NCI-H1105 treated with DMSO at 0.1 percent for 48 hours (cell line): ENCODE measurements at places on chromosomes 5 and 9.
A peak's percentile ranks its signal among the peaks of the same experiment; 100 is the strongest.

GRCh38 chr9:37617161-37617560, 24.8 kb upstream of the TOMM5 start:
- no peak for DNase-seq

- peak; percentile 64 for DNase-seq
These were observed 6.6 kb downstream of the MYMK start for GRCh38 chr9:133518200-133518599.

DNA sequence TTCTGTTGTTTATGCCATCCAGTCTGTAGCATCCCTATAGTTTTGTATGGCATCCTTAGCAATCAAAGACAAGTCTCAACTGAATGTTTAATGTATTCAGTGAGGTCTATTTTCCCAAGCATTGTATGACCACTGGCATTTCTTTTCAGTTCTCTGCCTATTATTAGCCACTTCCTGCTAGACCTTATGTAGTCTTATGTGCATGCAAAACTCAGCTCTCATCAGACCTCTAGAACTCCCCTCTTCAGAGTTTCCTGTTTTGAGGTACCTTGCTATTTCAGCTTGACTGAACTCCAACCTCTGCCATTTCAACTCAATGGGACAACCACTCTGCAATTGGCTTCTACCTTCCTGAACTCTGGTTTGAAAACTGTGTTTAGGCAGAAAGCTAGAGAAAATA, 113.2 kb downstream of the SLC25A46 start:
- no peak for DNase-seq

DNA sequence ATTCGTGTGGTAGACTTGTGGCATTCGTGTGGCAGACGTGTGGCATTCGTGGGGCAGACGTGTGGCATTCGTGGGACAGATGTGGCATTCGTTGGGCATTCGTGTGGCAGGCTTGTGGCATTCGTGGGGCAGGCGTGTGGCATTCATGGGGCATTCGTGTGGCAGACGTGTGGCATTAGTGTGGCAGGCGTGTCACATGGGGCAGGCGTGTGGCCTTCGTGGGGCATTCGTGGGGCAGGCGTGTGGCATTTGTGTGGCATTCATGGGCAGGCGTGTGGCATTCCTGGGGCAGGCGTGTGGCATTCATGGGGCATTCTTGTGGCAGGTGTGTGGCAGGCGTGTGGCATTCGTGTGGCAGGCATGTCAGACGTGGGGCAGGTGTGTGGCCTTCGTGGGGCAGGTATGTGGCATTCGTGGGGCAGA, 106.0 kb downstream of the EHMT1 start:
- no peak for DNase-seq

GRCh38 chr5:151434570-151435237, 12.7 kb upstream of the SLC36A1 start:
- DNase-seq = no peak

DNA sequence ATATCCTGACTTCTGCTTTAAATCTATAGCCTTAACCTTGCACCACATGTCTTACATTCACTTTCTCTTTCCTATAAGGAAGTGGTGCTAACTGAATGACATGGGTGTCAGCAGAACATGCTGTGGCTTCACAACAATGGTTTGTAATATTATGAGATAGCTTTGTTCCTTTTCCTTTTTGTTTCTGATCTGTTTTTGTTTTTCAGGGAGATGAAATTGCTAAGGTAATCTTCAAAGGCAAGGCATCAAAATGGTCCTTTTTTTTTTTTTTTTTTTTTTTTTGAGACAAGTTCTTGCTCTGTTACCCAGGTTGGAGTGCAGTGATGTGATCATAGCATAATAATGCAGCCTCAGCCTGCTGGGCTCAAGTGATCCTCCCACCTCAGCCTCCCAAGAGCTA, 53.6 kb upstream of the RANBP6 start:
- DNase-seq = no peak

DNA sequence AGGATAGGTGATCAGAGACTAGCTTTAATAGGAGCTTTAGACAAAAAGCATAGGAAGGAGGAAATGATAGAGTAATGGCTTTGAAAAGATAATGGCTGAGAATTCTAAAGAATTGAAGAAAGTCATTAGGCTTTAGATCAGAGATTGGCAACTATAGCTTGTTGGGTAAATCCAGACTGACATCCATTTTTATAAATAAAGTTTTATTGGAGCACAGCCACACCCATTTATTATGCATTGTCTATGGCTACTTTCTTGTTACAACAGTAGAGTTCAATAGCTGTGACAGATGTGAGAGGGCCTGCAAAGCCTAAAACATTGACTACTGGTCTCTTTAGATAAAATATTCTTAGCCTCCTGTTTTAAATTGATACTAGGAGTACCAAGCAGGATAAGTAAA, 40.7 kb upstream of the FYB1 start:
- no peak for DNase-seq

DNA sequence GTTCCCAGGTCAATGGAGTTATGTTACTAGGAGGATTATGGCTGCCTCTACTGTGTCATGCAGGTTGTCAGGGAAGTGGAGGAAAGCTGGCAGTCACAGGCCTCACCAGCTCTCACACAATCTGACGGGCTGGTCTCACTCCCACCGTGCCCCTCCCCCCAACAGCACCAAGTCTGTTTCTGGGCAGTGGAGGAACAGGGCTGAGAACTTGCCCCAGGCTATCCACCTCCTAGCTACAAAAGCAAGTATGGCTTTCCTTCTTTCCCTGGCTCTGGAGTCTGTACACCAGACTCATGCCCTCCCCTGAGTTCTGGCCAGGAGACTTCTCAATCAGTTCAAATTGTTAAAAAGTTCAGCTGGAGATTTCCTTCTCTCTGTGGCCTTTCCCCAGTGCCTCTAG, 25.7 kb upstream of the RIOK2 start:
- DNase-seq = no peak

DNA sequence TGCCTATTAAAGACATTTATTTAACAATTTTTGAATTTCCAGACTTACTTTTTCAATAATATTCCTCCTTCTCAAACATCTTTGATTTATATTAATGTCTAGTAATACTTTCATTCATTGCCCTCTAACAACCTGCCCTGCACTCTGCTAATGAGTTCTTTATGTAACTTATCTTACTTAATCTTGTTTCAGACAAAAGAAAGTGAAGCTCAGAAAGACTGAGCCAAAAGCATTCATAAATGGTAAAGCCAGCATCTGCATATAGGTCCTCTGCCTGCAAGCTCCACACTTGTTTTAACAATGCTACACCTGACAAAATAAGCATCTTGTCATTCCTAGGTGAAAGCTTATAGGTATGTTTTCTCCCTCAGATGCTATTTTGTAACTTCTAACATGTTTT, 2.4 kb upstream of the TNPO1 start:
- no peak for DNase-seq

- no peak for DNase-seq
These were observed 23.9 kb downstream of the ADAMTS2 start for GRCh38 chr5:179321206-179321987.

GRCh38 chr9:130668659-130669058, 4.3 kb downstream of the PRDM12 start:
- no peak for DNase-seq

DNA sequence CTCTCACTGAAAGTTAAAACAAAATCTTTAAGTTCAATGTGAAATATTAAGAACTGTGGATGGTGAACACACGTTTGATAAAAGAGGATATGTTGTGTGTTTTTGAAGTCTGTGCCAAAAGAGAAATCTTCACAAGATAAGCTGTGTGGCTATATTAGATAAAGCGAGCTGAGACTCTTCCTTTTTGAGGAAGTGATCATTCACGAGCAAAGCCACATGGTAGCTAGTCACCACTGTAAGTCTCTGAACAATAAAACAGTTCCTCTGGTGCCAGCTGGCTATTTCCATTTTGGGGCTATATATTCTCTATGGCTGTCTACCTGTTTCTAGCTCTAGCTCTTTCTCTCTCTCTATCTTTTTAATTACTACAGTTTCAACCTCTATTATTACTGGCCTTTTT, 1849.2 kb upstream of the C9orf72 start:
- no peak for DNase-seq

DNA sequence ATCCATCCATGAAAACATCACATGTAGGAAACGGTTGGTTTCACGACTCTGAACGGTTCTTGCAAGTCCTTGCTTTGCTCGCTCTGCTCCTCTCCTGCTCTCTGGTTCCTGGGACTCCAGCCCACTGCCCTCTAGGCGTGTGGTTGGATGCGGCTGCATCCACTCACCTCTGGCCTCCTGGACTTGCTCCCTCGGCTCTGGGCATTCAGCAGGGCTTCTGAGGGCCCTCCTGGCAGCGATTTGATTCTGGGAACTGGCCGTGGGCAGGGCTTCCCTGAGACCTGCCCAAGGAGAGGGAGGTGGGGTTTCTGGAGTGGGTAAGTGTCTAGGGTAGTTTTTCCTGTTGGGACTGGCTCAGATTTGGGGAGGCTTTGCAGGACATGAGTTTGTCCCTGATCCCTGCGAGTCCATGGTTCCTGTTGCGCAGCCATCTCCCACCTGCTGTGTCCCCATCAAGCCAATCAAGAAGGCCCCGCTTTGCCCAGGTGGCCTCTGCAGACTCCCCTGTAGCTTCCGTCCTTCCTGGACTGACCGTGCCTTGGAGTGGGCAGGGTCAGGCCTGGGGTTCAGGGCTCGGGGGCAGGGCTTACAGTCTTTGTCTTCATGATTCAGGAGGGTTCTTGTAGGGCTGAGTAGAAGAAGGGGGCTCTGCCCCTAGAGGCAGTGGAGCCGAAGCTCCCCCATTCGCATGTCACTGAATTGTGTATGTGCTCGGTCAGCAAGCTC, 192.3 kb downstream of the CACNA1B start:
- DNase-seq = no peak

DNA sequence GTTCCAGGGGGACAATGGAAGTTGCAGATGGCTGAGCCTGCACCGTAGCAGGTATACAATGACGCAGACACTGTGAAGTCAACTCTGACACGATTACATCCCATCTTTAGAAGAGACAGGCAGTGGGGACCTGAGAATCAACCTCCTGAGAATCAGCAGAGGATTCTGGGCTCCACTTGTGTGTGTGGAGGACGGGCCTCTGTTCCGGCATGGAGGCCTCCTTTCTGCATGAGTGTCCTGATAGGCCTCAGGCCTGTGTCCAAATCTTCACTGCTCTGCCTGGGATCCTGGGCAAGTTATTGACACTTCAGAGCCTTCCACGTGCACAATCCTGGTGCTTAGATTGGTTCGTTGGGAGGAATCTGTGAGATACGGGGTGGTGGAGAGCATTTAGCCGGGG, 151.2 kb upstream of the COL5A1 start:
- DNase-seq = no peak

DNA sequence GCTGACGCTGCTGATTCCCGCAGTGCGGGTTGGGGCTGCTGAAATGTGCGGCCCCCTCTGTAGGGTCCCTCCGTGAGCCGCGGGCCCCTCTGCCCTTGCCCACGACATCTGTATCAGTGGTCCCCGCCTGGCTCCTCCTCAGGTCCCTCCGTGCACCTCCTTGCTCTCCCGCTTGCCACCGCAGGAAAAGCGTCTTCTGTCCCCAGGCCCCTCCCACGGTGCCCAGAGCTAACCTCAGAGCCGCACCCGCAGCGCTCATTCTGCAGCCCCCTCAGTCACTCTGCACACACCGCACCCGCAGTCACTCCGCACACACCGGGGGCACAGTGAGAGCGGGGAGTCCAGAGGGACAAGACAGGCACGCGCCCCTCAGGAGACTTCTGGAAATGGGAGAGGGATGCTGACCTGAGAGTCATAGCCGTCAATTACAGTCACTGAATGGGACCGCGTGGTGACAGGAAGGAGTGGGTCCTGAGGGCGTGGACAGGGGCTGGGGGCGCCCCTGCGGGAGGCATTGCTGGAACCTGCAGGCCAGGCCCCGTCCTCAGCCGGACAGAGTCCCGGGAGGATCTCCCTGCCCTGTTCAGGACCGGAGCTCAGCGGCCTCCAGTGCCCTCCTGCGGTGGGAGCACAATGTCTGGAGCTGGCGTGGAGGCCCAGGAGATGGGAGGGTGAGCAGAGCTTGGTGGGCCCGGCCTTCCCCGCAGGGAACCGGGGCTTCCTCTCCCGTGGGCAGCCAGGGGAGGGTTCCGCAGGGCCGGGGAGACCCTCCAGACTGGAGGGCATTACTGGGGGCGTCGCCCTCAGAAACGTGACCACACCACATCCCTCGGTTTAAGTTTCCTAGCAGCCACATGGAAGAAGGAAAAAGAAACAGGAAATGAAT, 66.1 kb upstream of the CTSL start:
- no peak for DNase-seq

GRCh38 chr5:76715486-76715735, 515 bp upstream of the F2R start:
- no peak for DNase-seq

GRCh38 chr5:153601377-153601776, 110.9 kb downstream of the GRIA1 start:
- no peak for DNase-seq

GRCh38 chr5:39355324-39355723, 9.0 kb downstream of the C9 start:
- DNase-seq = no peak

GRCh38 chr5:148843510-148844318, 17.3 kb downstream of the ADRB2 start:
- DNase-seq = no peak

DNA sequence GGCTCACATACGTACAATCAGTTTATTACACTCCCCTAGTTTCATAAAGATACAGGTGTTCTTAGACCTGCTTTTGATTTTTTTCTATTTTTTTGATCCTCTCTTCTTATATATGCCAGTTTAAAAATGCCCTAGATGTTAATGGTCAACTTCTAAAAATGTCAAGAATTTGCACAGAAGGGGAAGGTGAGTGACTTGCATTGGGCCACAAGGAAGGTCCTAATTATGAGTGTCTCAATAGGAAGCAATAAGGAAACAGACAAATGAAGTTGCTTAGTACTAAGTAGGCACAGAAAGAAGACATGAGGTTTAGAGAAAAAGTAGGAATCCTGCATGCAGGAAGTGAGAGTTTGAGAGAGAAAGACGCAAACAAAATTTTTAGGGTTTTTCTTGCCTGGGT, 3.2 kb upstream of the CCDC171 start:
- no peak for DNase-seq

DNA sequence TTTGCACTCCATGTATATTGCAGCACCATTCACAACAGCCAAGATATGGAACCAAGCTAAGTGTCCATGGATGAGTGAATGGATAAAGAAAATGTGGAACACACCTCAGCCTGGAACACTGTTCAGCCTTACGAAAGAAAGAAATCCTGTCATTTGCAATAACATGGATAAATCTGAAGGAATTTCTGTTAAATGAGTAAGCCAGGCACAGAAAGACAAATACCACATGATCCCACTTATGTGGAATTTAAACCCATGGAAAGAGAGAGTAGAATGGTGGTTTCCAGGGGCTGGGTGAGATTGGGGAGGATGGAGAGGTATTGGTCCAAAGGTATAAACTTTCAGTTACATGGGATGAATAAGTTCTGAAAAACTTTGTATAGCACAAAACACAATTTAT, 228.9 kb upstream of the CD180 start:
- DNase-seq = no peak

DNA sequence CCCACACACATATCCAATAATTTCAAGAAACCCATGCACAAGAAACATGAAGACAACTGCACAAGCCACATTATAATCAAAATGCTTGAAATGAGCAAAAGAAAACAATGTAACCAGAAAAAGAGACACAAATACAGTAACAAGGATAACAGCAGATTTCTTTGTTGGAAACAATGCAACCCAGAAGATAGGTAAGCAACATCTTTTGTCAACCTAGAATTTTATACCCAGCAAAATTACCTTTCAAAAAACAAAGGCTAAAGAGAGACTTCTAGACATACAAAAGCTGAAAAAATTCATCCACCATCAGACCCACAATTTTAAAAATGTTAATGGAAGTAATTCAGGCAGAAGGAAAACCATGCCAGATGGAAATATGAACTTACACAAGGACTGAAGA, 5.0 kb upstream of the COL23A1 start:
- no peak for DNase-seq

GRCh38 chr5:145478651-145479050, 356.5 kb downstream of the PRELID2 start:
- DNase-seq = no peak

GRCh38 chr9:18245911-18246310, 228.0 kb upstream of the ADAMTSL1 start:
- DNase-seq = no peak
